Activated naive CD4-positive, alpha-beta T cell treated with anti-CD3 and anti-CD28 coated beads, Interleukin-2, amount 50 U/mL, for 16 hours (primary cell): ENCODE measurements at places on chromosomes 2 and 18.

DNA sequence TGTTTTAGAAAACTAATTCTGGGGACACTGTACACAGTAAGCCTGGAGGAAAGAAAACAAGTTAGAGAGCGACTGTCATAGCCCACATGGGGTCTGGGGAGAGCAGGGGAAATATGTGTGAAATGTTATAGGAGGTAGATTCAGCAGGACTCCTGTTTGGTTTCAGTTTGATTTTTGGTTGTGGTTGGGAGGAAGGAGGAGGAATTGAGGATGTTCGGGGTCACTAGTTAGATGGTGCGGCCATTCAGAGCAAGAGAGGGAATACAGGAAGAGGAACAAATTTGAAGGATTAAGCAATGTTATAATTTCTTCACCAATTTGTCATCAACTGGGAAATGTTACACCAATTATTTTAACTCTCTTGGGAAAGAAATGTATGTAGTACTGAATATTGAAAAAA is 25.1 kb downstream of the TTC39C start:
- DNase-seq: no peak

GRCh38 chr2:19124135-19124534 is 234.3 kb downstream of the OSR1 start:
- DNase-seq: no peak

- DNase-seq: no peak
Observed at GRCh38 chr2:65142515-65142914, 12.6 kb upstream of the RAB1A start.

DNA sequence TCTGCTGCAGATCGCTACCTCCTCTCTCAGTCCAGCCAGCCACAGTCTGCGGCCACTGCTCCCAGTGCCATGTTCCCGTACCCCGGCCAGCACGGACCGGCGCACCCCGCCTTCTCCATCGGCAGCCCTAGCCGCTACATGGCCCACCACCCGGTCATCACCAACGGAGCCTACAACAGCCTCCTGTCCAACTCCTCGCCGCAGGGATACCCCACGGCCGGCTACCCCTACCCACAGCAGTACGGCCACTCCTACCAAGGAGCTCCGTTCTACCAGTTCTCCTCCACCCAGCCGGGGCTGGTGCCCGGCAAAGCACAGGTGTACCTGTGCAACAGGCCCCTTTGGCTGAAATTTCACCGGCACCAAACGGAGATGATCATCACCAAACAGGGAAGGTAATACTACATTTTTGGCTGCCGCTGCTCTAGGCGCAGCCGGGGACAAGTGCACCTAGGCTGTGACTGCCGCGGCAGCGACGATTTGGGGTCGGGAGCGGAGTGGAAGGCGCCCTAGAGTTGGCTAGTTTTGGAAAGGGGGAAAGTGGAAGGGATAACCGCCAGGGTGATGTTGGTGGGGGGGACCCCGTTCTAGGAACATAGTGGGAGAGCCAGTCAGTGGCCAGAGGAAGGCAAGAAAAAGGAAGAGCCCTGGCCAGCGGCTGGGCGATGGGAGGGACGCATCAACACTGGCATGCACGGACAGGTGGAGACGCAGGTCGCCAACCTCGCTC is 776 bp downstream of the TBR1 start:
- no peak for DNase-seq

GRCh38 chr2:181937473-181937872 is 45.9 kb downstream of the ITPRID2 start:
- DNase-seq: no peak

DNA sequence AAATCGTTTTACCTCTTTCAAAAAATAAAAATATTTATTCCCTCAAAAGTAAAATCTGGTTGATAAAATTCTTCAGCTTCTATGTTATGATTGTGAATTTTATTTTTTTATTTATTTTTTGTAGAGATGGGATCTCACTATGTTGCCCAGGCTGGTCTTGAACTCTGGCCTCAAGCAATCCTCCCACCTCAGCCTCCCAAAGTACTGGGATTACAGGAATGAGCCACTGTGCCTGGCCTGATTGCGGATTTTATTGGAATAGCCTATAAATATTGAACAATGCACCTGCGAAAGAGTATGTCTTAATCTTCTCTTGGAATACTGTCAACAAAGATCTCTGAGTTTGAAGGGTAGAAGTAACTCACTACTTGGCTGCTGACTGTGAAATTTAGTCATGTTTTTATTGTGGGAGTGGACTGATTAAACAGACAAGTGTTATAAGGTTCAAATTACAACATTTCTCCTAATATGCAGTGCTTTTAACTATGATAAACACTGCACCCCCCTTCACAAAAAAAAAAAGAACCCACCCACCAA is 138.0 kb downstream of the AFF3 start:
- DNase-seq: no peak

DNA sequence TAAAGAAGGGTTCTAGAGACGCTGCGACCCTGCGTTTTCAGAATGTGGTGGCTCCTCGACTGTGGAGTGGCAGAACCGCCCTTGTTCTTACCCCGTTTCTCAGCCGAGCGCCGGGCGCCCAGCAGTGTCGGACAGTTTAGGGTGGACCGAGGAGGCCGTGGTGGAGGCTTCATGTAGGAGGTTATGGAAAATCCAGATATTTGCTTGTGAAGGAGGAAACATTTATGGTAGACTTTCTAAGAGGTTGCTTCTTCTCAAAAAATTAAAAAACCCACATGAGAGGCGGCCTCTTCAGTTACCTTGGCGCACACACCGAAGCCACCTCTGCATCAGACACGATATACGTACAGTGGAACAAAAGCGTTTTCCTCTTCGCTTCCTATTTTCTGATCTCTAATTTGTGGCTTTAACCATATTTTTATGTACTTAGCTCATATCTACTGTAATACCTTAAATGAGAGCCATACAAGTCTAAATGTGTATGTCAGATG is 120.8 kb downstream of the NFATC1 start:
- DNase-seq: no peak

DNA sequence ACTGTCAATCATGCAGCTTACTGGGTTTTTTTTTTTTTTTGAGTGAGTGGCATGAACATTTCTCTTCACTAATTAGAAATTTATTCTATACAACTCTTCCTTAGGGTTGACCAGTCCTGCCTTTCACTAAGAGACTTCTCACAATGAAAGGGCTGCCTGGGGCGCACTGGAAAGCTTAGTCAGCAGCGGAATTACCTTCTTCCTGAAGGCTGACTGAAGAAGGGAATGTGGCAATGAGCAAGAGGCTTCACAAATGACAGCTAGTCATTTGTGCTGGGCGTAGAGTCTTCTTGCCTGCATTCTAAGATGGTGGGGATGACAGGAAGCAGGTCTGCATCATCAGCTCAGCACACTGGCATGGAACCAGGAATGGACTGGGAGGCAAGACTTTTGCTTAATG is 15.6 kb upstream of the SCN3A start:
- no peak for DNase-seq

- no peak for DNase-seq
Observed at GRCh38 chr2:125471963-125472362, 1184.0 kb upstream of the GYPC start.

GRCh38 chr2:27782701-27783100 is 11.2 kb downstream of the MRPL33 start:
- DNase-seq: no peak

DNA sequence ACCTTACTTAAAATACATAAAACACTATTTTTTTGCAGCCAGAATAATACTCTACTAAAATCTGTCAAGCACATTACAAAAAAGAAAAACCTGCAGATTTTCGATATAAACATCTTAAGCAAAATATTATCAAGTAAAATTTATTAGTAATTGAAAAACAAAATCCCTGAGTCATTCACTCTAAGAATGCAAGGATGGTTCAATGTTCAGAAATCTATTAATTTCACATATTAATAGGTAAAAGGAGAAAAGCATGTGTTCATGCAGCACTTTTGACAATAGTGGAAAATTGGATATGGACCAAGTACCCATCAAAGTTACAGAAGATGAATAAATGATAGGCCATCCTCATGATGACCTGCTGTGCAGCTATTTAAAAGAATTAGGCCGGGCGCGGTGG is 66.2 kb upstream of the OTOS start:
- no peak for DNase-seq

- DNase-seq: no peak
Observed at GRCh38 chr2:145235312-145235711, 715.4 kb upstream of the ZEB2 start.

GRCh38 chr2:212975333-212975732 is 176.1 kb downstream of the IKZF2 start:
- no peak for DNase-seq
